ENCODE measurements at places on chromosomes 6 and 20. TPM values are rescaled to one million over a fixed set of nuclear protein-coding genes. Genes with fewer than 3 reads are reported as not detected.

Gene SCRT2
- not detected for total RNA-seq

Gene FYN
- total RNA-seq, result 78.9 TPM

Gene PCK1
- 0.52 TPM for total RNA-seq

Gene ABCC10
- total RNA-seq, result 7.8 TPM

Gene RPS21
- total RNA-seq, result 1,510 TPM

Gene DSP
- total RNA-seq, result 121 TPM

Gene MICAL1
- total RNA-seq, result 4.5 TPM

GRCh38 chr6:72975352-72975752, 249.9 kb downstream of the KHDC1L start:
- no peak overlapping the region for H3K27ac ChIP-seq
- no peaks in the 10 kb centered on the region for H3K4me1 ChIP-seq
- no peak overlapping the region for H3K4me3 ChIP-seq

- H3K36me3 ChIP-seq, result no peaks in the 10 kb centered on the region
- H3K27ac ChIP-seq, result no peak overlapping the region
- no peaks in the 10 kb centered on the region for H3K4me1 ChIP-seq
- H3K4me3 ChIP-seq, result no peak overlapping the region
Measured at GRCh38 chr6:132070356-132070755, 119.2 kb upstream of the CCN2 start.

GRCh38 chr20:51195419-51195901, 172.6 kb upstream of the KCNG1 start:
- no peak for DNase-seq
- no peaks in the 10 kb centered on the region for H3K36me3 ChIP-seq
- H3K4me1 ChIP-seq, result no peaks in the 10 kb centered on the region
- H3K4me3 ChIP-seq, result no peak overlapping the region
- no peaks in the 10 kb centered on the region for H3K27me3 ChIP-seq

DNA sequence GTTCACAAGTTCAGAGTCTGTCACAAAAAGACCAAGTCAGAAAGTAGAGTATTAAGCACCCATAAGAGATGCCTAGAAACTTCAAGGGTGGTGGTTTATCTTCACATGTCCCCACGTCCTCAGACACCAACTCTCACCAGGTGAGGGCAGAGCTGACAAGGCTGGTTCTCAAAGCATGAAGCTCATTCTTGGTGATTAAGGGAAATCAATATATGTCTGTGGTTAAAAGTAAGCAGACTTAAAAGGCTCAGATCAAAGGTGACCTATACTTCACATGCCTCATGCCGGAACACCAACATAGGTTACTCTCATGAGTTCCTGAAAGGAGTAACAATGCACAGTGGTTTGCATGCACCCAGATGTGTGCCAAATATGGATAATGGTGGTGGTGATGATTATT, 27.0 kb downstream of the IL17A start:
- no peak overlapping the region for H3K4me3 ChIP-seq
- no peaks in the 10 kb centered on the region for H3K27me3 ChIP-seq
- no peaks in the 10 kb centered on the region for H3K36me3 ChIP-seq
- H3K27ac ChIP-seq, result no peak overlapping the region
- DNase-seq, result no peak

- H3K4me3 ChIP-seq, result no peak overlapping the region
- H3K36me3 ChIP-seq, result no peaks in the 10 kb centered on the region
- H3K27me3 ChIP-seq, result no peaks in the 10 kb centered on the region
Measured at GRCh38 chr6:83042467-83043053, 23.1 kb downstream of the UBE3D start.

DNA sequence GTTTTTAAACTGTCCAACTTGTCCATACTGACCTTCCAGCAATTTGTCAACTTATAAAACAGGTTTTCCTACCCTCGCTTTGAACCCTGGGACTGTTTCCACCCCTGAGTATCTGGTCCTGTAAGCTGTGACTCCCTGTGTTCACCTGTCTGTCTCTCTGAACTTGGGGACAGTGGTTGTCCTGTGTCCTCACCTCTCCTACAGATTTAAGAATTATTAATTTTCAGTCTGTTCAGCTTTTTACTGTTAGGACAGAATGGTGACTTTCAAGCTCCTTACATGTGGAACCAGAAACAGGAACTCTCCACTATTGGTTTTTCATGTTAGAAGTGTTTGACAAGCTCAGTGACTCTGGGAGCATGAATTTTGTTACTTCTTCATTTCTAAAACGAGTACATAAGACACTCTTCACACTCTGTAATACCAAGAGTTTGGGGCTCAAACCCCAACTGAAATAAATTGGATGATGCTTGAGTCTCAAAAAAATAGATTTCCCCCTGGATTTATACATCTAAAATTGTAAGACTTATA, 713.9 kb downstream of the COL12A1 start:
- H3K4me3 ChIP-seq, result no peak overlapping the region
- no peaks in the 10 kb centered on the region for H3K36me3 ChIP-seq
- H3K27me3 ChIP-seq, result no peaks in the 10 kb centered on the region

DNA sequence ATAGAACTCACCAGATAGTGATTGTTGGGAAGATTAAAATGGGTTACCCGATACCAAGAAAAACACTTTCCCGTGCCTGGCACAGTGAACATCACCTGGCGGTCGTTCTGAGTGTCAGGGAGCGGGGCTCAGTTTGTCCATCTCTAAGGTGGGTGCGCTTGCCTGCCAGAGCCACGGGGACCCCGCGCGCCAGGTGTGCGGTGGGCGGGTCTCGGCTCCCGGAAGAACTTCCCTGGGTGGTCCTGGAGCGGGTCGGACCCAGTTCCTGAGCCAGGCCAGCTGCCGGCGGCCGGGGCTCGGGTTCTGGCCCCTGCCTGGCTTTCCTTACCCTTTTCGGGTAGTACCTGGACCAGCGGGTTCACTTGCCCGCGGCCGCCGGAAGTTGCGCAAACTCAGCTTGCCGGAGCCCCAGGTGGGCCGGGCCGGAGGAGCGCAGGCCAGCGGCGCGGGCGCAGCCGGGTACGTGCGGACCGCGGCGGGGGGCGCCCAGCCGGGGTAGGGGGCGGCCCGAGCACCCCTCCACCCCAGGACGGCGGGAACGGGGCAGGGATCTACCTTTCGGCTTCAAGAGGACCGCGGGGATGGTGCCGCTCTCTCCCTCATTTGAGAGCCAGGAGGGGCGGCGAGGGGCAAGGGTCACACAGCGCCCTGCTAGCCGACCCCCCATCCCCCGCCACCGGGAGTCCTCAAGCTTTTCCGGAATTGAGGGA, 7.5 kb downstream of the FAM110A start:
- no peaks in the 10 kb centered on the region for H3K36me3 ChIP-seq
- DNase-seq, result no peak
- no peaks in the 10 kb centered on the region for H3K27me3 ChIP-seq
- no peak overlapping the region for H3K27ac ChIP-seq
- no peaks in the 10 kb centered on the region for H3K4me1 ChIP-seq
- H3K4me3 ChIP-seq, result peak overlapping the region; percentile 40

- no peak overlapping the region for H3K4me3 ChIP-seq
- no peaks in the 10 kb centered on the region for H3K36me3 ChIP-seq
- DNase-seq, result no peak
- H3K27ac ChIP-seq, result no peak overlapping the region
- H3K4me1 ChIP-seq, result no peaks in the 10 kb centered on the region
- no peaks in the 10 kb centered on the region for H3K27me3 ChIP-seq
Measured at GRCh38 chr6:76831299-76831698, 632.0 kb downstream of the HTR1B start.
